ENCODE measurements at places on chromosomes 5 and 9.

- DNase-seq = no peak
Measured at GRCh38 chr5:128021411-128021810, 62.2 kb upstream of the SLC12A2 start.

- no peak for DNase-seq
Measured at GRCh38 chr9:22169727-22170503, 160.8 kb upstream of the CDKN2B start.

- DNase-seq = no peak
Measured at GRCh38 chr9:91374939-91375338, 13.2 kb upstream of the AUH start.

DNA sequence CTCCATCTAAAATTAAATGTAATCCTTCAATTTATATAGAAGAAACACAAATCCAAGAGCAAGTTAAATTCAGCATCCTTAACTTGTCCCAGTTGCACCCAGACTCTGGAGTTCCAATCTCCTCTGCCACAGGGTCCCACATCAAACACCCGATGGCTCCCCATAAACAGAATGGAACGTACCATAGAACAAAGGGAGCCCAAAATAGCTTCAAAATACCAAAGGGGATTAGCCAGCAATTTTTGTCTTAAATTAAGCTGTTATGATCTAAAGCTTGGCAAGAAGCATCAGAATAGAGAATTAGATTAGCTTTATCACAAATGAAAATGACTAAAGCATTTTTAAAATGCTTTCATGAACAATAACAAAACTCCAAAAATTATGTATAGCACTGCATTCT lies 112.8 kb downstream of the FANCC start:
- no peak for DNase-seq

GRCh38 chr5:135445306-135445985 lies 1.7 kb downstream of the DCANP1 start:
- no peak for DNase-seq

DNA sequence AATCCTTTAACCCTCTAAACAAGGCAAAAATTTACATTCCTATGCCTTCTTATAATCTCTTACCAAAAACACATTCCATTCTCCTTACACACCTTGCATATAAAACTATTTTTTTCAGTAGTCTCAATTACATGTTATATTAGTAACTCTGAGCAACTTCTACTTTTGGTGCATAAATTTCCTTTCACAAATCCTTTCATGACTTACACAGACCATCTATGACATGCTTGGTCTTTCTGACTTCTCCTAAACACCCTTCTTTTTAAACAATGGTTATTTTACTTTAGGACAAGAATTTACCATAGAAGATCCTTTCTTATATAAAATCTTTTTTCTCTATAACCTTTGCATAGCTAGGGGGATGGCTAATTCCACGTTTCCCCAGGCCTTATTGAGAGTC lies 208.0 kb upstream of the ARRDC3 start:
- DNase-seq = no peak

GRCh38 chr5:39132128-39132447 lies 57.9 kb upstream of the RICTOR start:
- no peak for DNase-seq

- DNase-seq = no peak
Measured at GRCh38 chr5:81269751-81270393, 31.5 kb upstream of the ZCCHC9 start.

DNA sequence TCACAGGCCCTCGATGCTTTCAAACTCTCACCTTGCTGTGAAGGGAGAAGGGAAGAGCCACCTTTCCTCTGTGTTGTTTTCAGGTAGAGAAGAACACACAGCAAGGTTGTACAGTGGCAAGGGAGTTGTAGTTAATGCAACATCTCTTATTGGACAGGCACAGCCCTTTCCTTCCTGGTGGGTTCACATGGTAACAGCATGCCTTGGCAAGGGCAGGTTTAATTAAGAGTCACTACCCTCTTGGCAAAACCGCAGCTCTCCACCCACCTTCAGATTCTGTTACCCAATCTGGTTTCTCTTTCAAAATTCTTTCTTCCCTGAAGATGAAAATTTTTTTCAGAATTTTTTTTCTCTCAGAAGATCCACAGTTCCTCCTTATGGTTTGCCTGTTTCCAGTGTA lies 253.1 kb downstream of the TLR4 start:
- no peak for DNase-seq

DNA sequence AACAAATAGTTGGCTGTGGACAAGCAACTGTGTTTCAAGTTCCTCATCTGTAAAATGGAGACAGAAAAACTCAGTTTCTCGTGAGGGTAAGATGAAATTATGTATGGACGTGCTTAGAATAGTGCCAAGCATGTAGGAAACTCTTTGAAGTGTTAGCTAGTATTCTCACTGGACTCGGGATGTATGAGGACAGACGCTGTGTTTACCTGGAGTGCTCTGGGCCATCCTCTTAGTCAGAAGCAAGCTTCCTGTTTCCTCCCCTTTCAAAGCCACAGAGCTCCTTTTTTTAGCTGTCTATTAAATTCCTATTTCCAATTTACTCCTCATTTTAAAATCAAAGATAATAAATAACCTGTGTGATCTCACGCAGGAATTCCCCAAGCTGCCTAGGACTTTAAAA lies 23.8 kb upstream of the IQGAP2 start:
- DNase-seq = no peak

GRCh38 chr9:69675563-69675962 lies 3.4 kb upstream of the APBA1 start:
- DNase-seq = no peak

DNA sequence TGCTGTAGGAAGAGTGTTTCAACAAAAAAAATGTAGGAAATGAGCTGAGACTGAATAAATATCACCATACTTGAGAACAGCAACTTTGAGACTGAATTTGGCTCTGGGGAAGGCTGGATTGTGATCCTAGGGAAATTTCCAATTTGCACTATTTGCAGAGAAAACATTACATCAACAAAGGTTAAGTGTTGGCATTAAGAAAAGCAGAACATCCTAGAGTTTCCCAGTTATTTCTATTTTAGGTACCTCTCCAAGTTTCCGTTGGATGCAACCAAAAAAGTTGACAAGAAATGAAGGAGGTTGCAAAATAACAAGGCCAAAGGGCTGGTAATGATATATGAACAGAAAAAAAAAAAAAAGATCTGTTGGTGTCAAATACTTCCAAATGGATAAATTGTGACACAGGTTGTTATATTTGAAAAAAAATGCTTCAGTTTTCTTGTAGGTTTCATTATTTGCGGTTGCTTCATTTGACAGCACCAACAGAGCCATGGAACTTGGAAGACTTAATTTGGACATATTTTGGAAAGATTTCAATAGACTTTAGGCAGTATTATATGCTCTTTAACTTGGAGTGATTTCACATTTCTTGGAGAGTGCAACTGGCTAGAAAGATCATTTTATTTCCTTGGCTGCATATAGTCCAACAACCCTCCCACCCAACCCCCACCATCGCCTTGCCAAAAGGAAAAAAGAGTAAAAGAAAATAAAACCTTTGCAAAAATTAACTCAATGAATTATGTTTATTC lies 230.8 kb downstream of the ZNF608 start:
- DNase-seq = no peak

DNA sequence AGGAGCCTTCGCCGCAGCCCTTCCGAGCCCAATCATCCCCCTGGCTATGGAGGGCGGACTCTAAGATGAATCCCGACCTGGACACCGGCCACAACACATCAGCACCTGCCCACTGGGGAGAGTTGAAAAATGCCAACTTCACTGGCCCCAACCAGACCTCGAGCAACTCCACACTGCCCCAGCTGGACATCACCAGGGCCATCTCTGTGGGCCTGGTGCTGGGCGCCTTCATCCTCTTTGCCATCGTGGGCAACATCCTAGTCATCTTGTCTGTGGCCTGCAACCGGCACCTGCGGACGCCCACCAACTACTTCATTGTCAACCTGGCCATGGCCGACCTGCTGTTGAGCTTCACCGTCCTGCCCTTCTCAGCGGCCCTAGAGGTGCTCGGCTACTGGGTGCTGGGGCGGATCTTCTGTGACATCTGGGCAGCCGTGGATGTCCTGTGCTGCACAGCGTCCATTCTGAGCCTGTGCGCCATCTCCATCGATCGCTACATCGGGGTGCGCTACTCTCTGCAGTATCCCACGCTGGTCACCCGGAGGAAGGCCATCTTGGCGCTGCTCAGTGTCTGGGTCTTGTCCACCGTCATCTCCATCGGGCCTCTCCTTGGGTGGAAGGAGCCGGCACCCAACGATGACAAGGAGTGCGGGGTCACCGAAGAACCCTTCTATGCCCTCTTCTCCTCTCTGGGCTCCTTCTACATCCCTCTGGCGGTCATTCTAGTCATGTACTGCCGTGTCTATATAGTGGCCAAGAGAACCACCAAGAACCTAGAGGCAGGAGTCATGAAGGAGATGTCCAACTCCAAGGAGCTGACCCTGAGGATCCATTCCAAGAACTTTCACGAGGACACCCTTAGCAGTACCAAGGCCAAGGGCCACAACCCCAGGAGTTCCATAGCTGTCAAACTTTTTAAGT lies 819 bp downstream of the ADRA1B start:
- no peak for DNase-seq

GRCh38 chr9:89478821-89479668 lies 18.9 kb downstream of the SEMA4D start:
- no peak for DNase-seq

- DNase-seq = no peak
Measured at GRCh38 chr5:83488821-83489220, 17.3 kb downstream of the VCAN start.

DNA sequence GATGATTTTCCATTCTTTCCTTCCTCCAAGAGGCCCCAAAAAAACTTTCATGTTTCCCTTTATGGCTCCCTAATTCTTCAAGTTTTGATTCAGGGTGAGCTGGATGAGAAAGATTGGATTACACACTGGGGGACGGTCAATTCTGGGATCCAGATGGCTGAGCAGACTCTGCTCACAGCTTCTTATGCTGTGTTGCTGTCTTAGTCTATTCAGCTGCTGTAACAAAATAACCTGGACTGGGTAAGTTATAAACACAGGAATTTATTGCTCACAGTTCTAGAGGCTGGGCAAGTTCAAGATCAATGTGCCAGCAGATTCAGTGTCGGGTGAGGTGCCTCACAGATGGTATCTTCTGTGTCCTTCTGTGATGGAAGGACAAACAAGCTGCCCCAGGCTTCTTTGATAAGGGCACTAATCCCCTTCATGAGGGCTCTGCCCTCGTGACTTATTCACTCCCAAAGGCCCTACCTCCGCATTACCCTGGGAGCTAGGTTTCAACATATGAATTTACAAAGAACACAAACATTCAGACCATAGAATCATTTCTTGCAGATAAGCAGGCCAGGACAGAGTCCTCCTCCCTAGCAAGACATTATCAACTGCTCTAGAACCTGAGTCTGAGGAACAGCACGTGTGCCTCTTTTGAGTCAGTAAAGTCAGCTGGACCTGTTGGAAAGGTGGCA lies 23.1 kb upstream of the SMAD5 start:
- DNase-seq = no peak

- DNase-seq = peak; percentile 29
Measured at GRCh38 chr9:97388721-97389238, 23.1 kb upstream of the TDRD7 start.

- DNase-seq = no peak
Measured at GRCh38 chr9:8346296-8346695, 546.7 kb upstream of the DMAC1 start.

All from memory B cell (primary cell).